HTR-8/SVneo (cell line): ENCODE measurements at places on chromosomes 5 and 9.

- no peak for DNase-seq
Observed at GRCh38 chr5:41083306-41083705, 12.2 kb upstream of the MROH2B start.

DNA sequence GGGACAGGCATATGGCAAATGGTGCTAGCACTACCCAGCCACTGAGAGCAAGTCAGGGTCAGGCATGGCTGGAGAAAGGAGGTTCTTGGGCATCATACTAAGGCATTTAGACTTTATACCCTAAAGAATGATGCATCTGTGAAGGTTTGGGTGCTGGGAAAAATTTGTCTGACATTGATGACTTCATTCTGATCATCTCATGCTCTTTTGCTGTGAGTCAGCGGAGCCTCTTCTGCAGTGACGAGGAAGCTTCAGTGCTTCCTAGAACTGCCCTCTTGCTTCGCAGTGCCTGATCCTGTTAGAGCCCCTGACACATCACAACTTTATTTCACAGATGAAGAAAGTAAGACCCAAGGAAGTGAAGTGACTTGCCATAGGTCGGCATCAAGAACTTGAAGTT is 266.6 kb upstream of the GAS1 start:
- no peak for DNase-seq

DNA sequence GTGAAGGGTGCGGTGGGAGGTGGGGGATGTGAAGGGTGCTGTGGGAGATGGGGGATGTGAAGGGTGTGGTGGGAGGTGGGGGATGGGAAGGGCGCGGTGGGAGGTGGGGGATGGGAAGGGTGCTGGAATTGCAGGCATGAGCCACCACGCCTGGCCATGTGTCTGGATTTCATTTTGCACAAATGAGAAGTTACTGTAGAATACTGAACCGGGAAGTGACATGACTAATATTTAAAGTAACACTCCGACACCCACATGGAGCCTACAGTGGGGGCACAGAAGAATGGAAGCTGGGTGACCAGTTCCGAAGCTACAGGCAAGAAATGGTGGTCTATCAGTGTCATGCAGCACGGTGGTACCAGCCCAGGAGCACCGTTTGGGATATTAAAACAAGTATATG is 69.9 kb upstream of the SPTLC1 start:
- DNase-seq = no peak

DNA sequence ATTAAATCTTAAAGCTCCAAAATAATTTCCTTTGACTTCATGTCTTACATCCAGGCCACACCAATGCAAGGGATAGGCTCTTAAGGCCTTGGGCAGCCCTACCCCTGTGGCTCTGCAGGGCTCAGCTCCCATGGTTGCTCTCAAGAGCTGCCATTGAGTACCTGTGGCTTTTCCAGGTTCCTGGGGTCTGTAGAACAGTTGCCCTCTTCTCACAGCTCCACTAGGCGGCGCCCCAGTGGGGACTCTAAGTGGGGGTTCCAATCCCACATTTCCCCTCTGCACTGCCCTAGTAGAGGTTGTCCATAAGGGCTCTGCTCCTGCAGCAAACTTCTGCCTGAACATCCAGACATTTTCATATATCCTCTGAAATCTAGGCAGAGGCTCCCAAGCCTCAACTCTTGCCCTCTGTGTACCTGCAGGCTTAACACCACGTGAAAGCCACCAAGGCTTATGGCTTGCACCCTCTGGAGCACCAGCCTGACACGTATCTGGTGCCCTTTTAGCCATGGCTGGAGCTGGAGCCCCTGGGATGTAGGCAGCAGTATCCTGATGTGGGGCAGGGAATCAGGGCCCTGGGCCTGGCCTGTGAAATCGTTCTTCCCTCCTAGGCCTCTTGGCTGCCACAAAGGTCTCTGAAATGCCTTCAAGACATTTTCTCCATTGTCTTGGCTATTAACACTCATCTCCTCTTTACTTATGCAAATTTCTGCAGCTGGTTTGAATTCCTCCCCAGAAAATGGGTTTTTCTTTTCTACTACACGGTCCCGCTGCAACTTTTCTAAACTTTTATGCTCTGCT is 185.1 kb downstream of the SMARCA2 start:
- DNase-seq = no peak

GRCh38 chr5:31807789-31808540 is 169.0 kb downstream of the PDZD2 start:
- no peak for DNase-seq

- DNase-seq = no peak
Observed at GRCh38 chr9:99058964-99059921, 45.7 kb upstream of the TGFBR1 start.

GRCh38 chr5:1076406-1076805 is 35.5 kb downstream of the SLC12A7 start:
- DNase-seq = no peak

DNA sequence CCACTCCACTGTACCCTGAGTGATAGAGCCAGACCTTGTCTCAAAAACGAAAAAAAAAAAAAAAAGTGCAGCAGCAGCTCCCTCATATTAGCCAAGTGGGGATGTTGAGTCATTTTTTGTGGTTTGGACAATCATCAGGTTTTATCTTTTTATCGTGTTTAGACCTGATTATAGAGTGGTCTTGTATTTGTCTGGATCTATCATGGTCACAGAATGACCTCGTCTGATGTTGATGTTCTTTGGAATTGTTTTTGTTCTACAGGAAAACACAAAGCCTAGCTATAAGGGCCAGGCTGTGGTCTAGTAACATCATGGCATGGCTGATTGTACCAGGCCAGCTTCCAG is 1.6 kb upstream of the FBXW11 start:
- DNase-seq = no peak

GRCh38 chr9:137281345-137282116 is 4.0 kb downstream of the TOR4A start:
- DNase-seq = no peak

GRCh38 chr5:132184588-132184987 is 43.1 kb downstream of the P4HA2 start:
- no peak for DNase-seq

- DNase-seq = peak; percentile 27
Observed at GRCh38 chr9:96031366-96031824, 155.9 kb downstream of the ERCC6L2 start.

GRCh38 chr5:132435886-132436285 is 54.7 kb downstream of the IRF1 start:
- DNase-seq = no peak

DNA sequence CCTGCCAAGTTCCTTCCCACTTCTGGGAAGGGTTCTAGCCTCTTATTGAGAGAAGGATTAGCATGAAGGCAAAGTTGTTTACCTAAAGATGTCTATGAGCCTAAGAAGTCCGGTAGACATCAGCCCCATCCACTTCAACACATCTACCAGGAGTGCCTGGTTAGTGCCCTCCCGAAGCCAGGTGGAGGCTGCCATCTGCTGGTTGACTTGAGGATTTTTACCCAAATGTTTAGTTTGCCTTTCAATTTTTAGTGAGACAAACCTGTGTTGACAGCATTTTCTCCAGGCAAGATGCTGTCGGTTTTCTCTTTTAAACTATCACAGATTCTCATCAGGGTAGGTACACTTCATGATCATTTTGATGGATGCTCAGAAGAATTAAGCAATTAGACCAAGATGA is 83.6 kb upstream of the TNFSF8 start:
- peak; percentile 69 for DNase-seq
